Activated CD8-positive, alpha-beta T cell treated with anti-CD3 and anti-CD28 coated beads for 36 hours (primary cell): ENCODE measurements at places on chromosomes 7 and 10.
A peak's percentile ranks its signal among the peaks of the same experiment; 100 is the strongest.

DNA sequence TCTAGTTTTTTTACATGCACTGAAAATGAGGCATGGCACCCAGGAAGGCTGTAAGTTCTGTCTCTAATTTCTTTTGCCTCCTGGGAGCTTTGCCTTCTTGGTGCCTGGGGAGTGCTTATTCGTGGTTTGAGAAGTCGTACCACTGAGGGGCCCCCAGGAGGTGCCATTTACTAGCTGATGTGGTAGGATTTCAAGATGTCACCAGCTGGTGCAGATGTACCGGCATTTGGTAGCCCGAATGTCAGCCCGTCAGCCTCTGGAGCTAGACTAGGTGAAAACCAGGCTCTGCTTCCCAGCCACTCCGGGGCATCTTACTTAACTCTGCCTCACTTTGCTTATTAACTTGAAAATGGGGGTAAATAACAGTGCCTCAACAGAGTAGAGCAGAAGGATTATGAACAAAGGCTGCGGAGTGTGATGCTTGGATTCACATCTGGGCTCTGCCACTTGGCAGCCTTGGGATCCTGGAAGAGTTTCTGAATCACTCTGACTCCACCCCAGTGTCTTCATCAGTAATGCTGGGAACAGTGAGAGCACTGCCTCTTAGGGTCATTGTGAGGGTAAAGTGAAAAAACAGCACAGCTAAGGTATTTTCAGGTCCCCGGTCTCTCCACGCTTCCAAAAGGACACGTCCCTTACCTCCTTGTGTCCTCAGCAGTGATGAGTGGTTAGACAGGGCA is 31.4 kb upstream of the BTBD16 start:
- no peak for DNase-seq

GRCh38 chr10:132163278-132163765 is 23.4 kb upstream of the DPYSL4 start:
- peak; percentile 83 for DNase-seq

DNA sequence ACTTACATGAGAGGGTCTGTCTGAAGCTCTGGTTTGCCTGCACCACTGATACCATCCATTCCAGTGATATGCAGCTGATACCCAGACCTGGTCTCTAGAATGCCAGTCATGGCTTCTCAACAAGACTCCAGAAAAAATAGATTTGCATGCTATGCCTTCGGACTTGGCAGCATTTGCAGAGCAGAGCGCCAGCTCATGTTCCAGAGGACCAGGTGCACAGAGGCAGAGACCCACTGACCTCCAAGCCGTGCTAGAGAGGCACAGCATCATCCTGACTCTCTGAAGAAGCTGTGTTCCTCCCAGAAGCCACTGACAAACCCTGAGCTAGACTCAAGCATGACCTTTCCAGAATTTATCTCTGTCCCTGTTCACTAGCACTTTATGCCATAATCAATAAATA is 6.9 kb upstream of the PRKAG2 start:
- no peak for DNase-seq

DNA sequence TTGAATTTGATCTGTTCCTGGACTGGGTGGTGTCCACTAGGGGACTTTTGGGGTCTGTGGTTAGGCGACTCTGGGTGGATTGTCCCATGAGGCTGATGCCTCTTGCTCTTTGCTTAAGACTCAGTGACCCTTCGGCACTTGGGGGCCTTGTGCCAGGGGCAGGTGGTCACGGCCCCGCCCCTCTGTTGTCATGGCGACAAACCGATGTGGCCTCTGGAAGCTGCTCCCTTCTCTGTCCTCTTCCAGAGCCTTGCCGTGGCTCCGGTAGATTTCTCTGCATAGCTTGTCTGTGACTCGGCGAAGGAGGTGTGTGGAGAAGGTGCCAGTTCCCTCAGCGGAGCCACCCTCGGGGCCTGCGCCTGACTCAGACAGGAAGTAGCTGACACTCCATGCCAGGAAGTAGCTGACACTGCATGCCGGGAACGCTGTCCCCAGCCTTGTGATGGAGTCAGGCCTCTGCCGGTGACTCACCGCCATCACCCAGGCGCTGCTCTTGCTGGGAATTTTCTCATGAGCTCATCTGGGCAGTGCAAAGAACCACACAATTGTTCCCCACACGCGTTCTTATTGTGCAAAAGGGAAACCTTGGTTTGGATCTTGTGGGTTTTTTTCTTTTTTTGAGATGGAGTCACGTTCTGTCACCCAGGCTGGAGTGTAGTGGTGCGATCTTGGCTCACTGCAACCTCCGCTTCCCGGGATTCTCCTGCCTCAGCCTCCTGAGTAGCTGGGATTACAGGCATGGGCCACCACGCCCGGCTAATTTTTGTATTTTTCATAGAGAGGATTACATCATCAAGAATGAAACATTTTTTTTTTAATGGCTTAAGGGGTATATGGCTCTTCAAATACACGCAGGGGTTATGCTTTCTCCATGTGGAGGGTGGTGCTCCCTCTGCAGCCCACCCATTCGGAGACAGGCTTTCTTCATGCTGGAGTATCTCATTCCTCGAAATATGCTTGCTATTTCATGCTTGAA is 72.6 kb downstream of the PFKFB3 start:
- DNase-seq, result peak; percentile 96

DNA sequence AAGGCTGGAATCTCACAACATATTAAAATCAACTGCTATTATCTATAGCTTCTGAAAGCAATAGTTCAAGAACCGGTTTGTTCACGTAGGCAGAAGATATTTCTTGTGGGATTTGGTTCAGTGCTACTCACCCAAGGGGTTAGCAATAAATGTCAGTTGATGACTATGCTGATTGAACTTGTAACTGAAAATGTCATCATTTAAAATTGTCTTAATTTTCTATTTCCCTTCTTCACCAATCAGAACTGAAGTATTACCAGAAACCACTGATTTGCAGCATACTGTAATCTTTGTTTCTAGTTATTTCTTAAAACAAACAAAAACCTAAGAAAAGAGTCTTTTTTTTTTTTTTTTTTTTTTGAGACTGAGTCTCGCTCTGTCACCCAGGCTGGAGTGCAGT is 46.1 kb downstream of the CPEB3 start:
- DNase-seq, result no peak

- DNase-seq, result no peak
Measured at GRCh38 chr10:28951484-28951883, 274.2 kb downstream of the BAMBI start.

DNA sequence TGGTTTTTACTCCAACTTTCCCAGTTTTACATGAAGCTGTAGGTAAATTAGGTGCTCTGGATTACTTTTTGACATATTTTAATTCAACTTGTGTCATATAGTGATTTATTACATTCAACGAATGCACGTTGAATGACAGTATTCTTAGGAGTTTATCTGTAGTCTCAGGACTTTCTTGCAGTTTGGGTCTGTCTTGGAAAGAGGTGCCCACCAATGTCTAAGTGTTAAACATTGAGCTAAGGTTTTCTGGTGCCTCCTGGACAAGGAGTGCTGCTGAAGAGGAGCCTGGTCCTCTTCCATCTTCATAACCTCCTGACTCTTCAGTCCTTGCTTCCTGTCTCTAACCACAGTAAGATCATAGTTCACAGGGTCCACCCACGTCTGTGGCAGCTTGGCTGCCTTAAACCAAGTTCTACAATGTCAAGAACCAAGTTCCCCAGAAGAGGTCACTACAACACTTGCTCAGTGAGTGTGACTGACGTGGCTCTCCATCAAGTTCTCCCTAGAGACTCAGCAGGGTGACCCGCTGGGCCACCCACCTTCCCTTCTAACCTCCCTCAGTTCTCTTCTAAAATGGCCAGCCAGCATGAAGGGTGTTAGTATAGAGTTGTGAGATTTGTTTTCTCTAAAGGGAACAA is 6.1 kb downstream of the NPY start:
- DNase-seq, result peak; percentile 86

DNA sequence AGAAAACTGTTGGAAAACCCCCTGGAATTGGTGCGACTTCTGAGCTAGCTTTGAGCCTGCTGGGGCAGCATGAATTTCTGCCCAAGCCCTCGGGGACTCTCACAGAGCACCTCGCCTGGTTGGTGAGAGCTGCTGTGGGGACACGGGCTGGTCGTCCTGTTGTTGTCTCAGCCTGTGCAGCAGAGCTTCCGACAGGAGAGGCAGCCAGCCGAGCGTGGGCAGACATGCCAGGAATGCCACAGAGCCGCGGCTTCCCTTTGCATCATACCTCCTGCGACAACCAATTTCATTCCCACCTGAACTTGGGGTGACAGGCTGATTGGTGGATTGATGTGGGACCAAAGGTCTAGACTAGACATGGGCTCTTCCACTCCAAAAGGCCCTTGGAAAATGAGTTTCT is 60.2 kb upstream of the NRBF2 start:
- no peak for DNase-seq

DNA sequence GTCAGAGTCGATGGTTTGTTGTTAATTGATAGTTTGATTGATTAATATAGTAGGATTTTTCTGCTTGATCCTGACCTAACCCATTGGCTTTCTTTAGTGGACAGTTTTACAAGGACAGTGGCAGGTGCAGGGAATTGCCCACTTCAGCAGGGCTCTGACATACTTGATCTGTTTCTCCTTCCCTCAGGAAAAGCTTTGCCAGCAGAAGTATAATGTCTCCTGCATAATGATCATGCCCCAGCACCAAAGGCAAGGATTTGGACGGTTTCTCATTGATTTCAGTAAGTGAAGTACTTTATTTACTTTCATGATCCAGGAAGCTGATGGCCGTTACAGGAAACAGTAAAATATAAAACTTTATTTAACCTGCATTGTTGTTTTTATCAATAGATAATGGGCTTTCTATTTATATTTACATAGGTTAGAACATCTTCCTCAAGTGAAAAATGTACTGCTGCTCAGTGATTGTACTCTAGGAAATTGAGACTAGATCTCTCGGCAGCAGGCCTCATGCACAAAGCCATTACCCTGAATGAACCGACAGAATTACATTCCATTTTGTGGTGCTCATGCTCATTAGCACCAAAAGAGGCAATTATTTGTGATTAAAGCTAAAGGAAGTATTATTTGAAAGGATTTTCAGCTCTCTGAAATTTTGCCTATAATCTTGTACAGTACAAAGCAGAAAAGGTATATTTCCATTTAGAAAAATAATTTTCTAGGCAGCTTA is 122.5 kb upstream of the SAMD8 start:
- DNase-seq, result no peak

DNA sequence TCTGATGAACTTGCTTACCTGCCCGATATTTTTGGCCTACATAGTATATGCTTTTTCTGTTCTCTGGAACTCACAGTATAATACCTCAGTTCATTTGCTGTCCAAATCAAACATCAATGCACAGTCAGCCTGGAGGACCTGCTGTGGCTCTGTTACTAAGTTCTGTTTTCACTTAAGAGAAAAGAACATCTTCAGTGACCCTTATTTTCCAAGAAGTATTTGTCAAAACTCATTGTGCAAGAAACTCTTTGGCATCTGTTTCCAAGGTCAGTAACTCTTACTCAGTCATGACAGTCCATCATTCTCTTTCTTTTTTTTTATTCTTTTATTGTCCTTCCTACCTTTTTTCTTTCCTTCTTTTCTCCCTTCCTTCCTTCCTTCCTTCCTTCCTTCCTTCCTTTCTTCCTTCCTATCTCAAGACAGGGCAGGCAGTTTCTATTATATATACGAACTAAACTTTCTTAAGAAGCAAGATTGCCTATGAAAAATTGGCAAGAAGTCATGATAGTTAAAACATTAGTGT is 37.8 kb upstream of the SEM1 start:
- no peak for DNase-seq

- DNase-seq, result peak; percentile 77
Measured at GRCh38 chr7:45136106-45137060, 21.2 kb upstream of the RAMP3 start.

DNA sequence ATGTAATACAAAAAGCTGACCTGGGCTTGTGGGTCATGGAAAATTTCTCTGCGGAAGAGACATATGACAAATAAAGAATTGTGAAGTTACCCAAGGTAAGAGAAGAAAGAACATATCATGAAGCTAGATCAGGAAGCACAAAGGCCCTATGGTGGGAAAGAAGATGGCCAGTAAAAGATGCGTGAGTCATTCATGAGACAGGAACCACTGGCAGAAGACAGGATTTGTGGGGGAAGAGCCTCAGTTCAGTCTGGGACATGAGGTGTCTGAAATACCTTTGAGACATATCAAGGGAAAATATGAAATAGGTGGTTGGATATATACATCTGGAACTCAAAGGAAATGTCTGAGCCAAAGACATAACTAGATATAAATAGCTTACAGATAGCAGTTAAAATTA is 27.7 kb upstream of the AMPH start:
- no peak for DNase-seq

GRCh38 chr10:121516093-121516865 is 82.0 kb downstream of the FGFR2 start:
- DNase-seq, result no peak

DNA sequence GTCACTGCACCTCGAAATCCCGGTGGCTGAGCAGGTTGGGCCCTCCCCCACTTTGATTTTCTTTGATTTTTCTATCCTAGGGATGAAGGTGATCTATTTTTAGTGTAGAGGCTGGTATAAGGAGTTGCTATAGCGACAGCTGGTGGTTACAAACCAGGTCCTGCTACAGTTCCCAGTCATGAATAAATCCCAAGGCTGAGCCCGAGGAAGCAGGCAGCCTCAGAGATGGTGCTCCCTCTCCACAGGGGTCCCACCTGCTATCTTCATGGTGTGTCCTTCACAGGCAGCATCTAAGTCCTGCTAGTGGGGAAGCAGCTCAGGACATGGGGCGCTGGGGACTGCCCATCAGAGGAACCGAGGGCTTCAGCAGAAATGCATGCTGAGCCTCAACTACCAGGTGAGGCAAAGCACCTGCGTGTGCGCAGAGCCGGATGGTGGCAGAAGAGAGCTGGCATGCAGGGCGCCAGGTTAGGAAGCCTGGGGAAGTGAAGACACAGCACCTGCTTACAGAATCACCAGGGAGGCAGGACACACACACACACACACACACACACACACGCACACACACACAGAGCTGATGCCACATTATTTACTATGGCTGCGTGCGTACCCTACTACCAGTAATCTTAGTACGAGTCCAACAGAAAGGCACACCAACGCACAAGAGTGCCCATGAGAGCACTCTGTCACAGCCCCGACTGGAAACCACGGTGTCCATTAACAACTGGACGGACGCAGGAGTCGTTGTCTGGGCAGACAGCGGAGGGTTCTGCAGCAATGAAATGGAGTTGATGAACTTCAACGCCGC is 150.9 kb downstream of the PRKAG2 start:
- DNase-seq, result no peak

- DNase-seq, result no peak
Measured at GRCh38 chr10:47312663-47312995, 9.6 kb upstream of the GDF2 start.

DNA sequence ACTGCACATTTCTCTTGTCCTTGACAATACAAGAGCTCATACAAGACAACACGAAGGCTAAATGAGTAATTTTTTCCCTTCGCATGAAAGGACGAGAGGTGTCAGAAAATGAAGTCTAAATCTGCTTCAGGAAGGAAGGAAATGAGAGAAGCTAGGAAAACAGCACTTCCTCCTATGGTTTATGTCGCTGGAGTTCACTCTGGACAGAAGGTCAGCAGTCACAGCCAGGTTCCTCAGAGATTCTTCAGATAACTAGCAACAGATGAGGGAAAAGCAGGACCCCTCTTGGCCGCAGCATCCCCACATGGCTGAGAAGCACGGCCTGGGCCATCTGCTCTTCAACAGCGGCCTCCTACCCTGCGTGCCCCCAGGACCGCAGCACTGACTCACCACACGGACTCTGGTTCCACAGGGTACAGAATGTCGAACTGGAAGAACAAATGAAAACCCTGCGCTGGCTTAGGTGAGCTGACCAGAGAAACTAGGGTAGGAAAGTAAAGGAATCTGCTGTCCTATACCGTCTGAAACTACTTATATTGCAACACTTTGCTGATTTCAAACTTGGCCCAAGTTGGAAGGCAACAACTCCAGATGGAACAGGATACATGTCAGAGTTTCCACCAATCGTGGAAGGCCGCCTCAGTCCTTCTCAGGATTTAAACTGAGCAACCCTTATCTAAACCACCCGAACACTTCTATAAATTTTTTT is 26.3 kb downstream of the DNMBP start:
- no peak for DNase-seq
